ENCODE measurements at places on chromosomes 6 and 20.

GRCh38 chr20:48035961-48036731, 250.9 kb upstream of the SULF2 start:
- no peak for DNase-seq

DNA sequence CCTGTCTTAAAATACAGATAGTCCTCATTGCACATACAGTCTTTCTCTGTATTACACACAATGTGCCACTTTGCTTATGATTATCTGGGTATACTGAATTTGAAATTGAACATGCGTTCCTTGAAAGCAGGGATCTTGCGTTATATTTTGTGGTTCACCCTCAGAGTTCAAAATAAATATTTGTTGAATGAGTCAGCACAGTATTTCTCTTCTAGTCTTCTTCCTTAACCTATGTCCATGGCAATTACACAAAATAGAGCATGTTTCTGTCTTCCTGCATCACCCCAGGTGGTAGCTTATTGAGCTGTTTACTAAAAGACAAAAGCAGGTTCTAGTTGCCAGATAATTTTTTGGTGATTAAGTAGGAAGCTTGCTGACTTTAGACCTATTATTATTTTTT, 272.9 kb upstream of the FERMT1 start:
- DNase-seq: no peak

DNA sequence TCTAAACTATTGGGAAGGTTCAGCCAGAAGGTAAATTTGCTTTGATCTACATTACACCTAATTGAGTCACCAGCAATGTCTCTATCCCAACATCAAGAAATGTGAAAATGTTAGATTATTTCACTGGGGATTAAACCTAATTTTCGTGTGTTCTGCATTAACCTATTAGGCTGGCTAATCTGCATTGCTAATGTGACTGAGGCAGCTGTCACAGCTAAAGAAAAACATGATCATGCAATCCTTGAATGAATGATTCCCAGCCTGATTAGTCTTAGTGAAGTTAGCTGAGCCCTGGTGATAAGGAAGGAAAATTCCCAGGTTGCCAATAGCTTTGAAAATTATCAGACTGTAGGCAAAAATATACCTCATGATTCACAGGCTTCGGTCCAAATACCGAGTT, 135.3 kb downstream of the LINC00237 start:
- DNase-seq: no peak

DNA sequence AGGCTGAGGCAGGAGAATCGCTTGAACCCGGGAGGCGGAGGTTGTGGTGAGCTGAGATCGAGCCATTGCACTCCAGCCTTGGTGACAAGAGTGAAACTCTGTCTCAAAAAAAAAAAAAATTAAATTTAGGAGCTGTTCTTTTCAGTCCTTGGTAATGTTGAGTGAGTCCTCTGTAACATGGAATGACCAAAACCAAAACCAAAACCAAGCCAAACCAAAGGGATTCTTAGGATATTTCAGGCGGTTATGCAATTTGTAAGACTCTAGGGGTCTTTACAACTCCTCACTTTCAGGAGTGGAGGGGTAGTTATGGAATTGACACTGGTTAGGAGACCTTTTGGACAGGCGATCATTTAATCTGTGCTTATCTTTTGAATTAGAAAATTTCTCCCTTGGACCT, 15.8 kb downstream of the TIAM2 start:
- DNase-seq: no peak

DNA sequence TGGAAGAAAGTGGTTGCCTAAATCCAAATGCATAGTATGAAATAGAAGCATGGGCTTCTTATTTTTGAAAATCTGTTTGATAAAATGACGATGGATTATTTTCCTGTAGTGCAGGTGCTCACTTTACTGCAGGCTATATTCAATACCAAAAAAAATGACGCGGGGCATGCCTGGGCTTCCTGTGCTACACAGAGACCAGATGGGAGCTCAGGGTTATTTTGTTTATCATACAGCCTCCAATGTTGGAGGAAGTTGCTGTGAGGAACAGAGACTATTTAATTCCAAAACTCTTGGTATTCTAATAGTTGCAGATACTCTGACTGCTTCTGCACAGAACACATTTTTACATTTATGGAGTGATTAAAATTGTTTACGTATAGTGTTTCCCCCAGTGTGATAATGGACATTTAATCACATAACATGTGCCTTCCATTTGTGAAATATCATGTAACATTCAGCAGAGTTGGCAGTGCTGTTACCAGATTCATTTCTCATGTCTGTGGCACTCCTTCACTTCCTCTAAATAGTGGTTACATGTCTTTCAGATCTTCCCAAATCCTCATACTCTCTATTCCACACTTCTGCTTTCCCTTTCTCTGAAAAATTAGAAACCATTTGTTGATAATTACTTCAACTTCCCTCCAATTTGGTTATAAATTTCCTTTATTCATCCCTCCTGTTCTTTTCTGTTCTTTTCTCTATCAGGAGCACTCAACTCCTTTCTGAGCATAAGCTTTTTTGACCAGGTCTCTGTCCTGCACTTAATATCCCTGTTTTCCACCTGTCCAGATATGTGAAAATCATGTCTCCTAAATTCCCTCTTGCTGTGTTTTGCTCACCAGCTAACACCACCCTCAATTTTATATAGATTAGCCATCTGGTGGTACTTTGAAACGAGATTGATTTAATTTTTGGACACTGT, 121.6 kb downstream of the ADGRB3 start:
- DNase-seq: no peak

DNA sequence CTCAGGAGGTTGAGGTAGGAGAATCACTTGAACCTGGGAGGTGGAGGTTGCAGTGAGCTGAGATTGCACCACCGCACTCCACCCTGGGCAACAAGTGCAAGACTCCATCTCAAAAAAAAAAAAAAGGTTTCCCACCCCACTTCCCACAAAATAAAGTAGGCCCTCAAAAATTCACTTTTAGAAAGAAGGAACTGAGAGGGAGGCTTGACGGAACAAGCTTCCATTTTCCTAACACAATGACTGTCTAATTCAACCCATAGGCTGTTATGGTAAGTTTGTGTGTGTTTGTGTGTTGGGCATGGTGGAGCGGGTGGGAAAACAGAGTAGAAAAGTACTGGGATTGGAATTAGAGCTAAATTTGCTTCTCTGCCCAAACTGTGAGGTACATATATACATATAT, 98.4 kb upstream of the MAN1A1 start:
- no peak for DNase-seq

GRCh38 chr20:1618479-1618878, 1.3 kb downstream of the SIRPB1 start:
- no peak for DNase-seq

- no peak for DNase-seq
Measured at GRCh38 chr6:148524976-148525375, 182.3 kb downstream of the SASH1 start.

GRCh38 chr6:153056308-153056707, 53.8 kb upstream of the MTRF1L start:
- no peak for DNase-seq

GRCh38 chr20:56911946-56912345, 282.8 kb downstream of the TFAP2C start:
- no peak for DNase-seq

GRCh38 chr6:45956663-45957062, 59.0 kb downstream of the CLIC5 start:
- DNase-seq: no peak

- DNase-seq: no peak
Measured at GRCh38 chr6:2733324-2733723, 17.4 kb downstream of the MYLK4 start.

- no peak for DNase-seq
Measured at GRCh38 chr6:123529843-123530242, 106.9 kb downstream of the TRDN start.

GRCh38 chr6:154950979-154951344, 44.2 kb upstream of the TIAM2 start:
- no peak for DNase-seq

DNA sequence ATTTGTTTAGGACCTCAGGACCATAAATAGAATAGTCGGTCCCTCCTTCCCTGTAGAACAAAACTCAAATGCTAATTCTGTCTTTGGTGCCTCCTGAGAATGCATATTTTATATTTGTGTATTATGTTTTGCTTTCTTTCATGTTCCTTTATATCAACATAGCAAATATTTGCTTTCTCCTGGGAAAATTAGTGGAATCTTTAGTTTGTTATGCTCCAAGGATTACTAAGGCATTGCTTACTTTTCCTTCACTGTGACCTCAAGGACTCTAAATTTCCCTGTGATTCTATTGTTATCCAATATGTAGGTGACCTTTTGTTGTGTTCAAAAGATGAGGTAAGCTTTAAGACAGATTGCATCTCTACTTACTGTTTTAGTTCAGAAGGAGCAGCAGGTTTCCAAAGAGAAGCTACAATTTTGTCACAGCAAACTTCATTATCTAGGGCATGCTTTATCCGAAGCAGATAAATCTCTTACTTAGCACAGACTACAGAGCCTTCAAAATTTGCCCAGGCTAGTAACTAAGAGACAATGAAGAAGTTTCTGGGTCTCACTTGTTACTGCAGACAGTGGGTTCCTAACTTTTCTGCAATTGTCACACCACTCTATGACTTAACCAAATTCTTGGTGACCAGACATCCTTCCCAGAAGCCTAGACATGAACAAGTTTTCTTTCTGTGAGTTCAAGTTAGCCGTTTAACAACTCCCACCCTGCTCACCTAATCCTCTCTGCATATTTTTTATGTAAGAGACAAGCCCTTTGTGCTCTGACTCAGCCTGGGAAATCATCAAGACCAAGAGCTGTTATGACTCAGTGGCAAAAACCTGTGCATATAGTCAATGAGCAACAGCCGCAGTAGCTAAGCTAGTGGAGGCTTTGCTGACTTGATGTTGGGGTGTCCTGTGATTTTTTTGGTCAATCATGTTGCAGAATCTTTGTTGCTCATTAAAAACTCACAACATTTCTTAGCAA, 378.8 kb downstream of the QKI start:
- no peak for DNase-seq

DNA sequence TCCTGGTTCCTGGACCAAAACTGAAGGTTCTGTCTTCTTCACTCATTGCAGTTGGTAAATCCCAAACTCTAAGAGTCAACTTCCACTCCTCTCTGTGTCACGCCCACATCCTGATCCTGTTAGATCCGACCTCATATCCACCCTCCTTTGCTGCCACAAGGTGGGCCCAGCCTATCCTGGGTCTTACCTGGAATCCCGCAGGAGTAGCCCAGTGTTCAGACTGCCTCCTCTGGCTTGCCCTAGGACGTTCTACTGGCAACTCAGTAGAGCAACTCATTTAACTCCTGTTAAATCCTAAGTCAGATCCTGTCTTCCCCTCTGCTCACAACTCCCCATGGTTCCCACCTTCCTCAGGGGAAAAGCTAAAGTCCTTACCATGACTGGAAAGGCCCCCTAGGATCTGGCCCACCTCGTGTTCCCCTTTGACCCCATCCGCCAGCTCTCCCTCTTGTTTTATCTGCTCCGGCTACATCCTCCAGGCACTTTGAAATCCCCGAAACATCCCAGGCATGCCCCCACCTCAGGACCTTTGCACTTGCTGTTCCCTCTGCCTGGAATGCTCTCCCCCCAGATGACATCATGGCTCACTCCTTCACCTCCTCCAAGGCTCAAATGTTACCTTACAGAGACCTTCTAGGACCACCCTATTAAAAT, 43.9 kb downstream of the TFEB start:
- DNase-seq: no peak

DNA sequence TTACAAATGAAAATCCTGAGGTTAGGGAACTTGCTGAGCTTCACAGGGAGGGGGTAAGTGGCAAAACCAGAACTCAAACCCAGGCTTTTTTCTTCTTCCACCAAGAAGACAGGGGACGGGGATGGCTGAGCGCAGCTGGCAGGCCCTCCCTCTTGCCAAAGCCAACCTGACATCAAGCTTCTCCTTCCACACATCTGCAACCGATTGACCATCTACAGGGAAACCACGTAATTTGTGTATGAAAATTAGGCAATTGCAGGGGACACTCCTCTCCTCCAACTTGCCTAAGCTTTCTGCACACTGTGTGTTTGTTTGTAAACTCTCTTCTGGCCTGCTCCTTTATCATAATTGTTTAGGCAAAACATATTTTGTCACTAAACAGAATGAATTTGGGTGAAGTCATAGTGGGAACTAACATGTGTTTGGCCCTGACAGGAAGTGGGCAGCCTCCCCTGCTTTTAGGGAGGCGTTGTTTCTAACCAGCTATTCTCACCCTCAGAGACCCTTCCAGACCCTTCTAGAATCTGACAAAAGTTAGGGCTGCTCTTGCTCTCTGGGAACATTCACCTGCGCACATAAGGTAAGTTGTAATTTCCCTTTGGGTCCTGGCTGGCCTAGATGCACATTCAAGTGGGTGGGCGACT, 18.9 kb downstream of the ZNF831 start:
- DNase-seq: no peak

DNA sequence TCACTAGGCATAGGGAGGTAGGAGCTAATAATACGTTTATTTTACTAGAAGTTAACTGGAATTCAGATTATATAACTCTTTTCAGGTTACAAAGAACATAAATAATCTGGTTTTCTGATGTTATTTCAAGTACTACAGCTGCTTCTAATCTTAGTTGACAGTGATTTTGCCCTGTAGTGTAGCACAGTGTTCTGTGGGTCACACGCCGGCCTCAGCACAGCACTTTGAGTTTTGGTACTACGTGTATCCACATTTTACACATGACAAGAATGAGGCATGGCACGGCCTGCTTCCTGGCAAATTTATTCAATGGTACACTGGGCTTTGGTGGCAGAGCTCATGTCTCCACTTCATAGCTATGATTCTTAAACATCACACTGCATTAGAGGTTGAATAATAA, 1.1 kb downstream of the HFE start:
- DNase-seq: no peak

- no peak for DNase-seq
Measured at GRCh38 chr6:4426968-4427367, 291.6 kb upstream of the ECI2 start.

- DNase-seq: no peak
Measured at GRCh38 chr6:137121401-137121997, 51.9 kb downstream of the IL22RA2 start.

- DNase-seq: no peak
Measured at GRCh38 chr6:144159742-144160141, 9.4 kb downstream of the STX11 start.

GRCh38 chr20:37382482-37383120, 36.7 kb downstream of the SRC start:
- DNase-seq: no peak

- DNase-seq: no peak
Measured at GRCh38 chr20:44650771-44651433, 597 bp downstream of the ADA start.

DNA sequence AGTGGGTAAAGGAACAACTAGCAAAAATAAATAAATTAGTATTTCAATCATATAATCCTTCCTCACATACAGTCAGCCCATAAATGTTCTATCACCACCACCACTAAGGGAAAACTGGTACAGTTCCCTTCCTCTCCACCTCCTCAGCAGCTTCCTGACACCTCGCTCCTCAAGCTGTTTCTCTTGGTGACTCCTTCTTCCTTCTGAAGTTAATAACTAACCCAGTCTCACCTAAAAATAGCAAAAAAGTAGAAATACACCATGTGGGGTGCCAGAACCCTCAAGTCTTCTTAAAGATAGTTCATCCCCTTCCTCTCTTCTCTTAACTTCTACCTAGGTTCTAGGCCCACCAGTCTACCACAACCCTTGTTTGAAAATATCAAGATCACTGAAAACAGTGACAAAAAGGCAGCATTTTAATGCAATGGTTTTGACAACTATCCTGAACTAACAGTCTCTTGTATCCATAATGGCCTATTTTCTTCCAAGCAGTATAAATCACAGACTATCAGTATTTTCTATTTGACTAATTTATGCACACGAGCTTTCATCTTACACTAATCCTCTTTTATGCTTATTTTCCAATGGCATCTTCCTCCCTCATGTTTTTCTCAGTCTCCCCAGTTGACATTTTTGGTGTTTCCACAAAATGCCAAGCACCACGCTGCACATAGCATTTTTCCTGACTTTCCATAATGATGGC, 85.5 kb downstream of the KHDC1L start:
- DNase-seq: no peak
